ENCODE measurements at places on chromosomes 4 and X. TPM values are rescaled to one million over a fixed set of nuclear protein-coding genes. Genes with fewer than 3 reads are reported as not detected.

- no peaks in the 10 kb centered on the region for H3K27me3 ChIP-seq
- H3K4me3 ChIP-seq = peak overlapping the region; percentile 72
- peaks cover 58% of the 10 kb centered on the region for H3K36me3 ChIP-seq
Measured at GRCh38 chr4:184409911-184410692, 64.2 kb downstream of the IRF2 start.

- DNase-seq = no peak
- no peaks in the 10 kb centered on the region for H3K36me3 ChIP-seq
- no peak overlapping the region for H3K4me3 ChIP-seq
- no peaks in the 10 kb centered on the region for H3K4me1 ChIP-seq
Measured at GRCh38 chr4:125639182-125639621, 324.4 kb downstream of the FAT4 start.

- peaks cover 10% of the 10 kb centered on the region for H3K4me1 ChIP-seq
- no peak for DNase-seq
- H3K36me3 ChIP-seq = peaks cover 3% of the 10 kb centered on the region
- H3K27ac ChIP-seq = no peak overlapping the region
- no peak overlapping the region for H3K4me3 ChIP-seq
Measured at GRCh38 chrX:110310896-110311295, 7.0 kb downstream of the AMMECR1 start.

DNA sequence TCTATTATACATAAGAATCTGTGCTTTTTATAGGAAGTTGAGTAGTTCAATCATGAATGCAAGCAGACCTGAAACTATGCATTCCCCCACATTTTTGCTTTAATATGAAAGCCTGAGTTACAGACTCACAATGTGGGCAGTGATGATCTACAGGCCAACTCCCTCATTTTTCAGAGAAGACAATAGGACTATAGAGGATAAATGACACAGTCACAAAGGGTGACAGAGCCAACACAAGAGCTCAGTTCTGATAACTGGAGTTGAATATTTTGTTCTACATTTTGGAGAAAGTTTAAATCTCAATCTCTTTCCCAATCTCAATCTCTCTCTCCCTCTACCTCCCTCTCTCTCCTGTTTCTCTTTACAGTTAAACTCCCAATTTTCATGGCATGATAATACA lies 27.0 kb downstream of the MBNL3 start:
- no peaks in the 10 kb centered on the region for H3K4me1 ChIP-seq
- no peak for DNase-seq
- H3K27ac ChIP-seq = no peak overlapping the region
- no peak overlapping the region for H3K4me3 ChIP-seq
- H3K36me3 ChIP-seq = peaks cover 9% of the 10 kb centered on the region

DNA sequence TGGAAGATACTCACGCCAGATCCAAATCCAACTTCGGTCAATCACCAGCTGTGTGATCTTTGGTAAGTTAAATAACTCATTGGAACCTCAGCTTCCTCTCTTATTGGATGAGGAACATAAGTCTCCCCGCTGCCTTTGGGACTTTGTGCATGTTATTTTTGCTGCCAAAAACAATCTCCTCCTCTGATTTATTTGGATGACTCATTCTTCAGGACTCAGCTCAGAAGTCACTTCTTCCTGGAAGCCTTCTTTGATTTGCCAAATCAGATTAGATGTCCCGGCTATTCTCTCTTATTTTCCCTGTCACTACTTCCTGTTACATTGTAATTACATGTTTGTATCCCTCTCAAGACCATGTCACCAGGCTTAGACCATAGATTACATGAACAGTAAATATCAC lies 138.0 kb upstream of the BOD1L1 start:
- H3K27ac ChIP-seq = no peak overlapping the region
- no peaks in the 10 kb centered on the region for H3K27me3 ChIP-seq
- H3K4me3 ChIP-seq = no peak overlapping the region
- H3K4me1 ChIP-seq = no peaks in the 10 kb centered on the region
- no peaks in the 10 kb centered on the region for H3K36me3 ChIP-seq

DNA sequence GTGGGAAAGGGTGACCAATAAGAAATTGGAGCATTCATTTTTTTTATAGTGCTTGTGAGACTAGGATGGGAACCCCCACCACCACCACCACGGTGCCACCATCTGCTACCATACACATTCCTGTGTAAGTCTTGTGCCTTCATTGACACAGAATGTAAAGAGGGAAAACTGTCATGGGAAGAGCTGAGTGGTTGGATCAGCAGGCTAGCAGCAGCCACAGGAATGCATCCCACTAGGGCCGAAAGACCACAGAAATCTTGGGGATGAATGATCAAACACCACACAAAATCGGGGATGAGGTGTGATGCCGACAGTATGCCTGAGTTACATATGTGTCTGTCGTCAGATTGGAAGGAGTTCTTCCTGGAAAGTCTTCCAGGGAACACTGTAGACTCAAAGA lies 69.2 kb downstream of the SRPX start:
- peaks cover 4% of the 10 kb centered on the region for H3K27me3 ChIP-seq
- no peak overlapping the region for H3K27ac ChIP-seq
- H3K4me1 ChIP-seq = no peaks in the 10 kb centered on the region
- H3K36me3 ChIP-seq = no peaks in the 10 kb centered on the region
- no peak for DNase-seq

SMIM10L2A gene
- 1.8 TPM for total RNA-seq

- peaks cover 9% of the 10 kb centered on the region for H3K4me1 ChIP-seq
- H3K27ac ChIP-seq = no peak overlapping the region
- no peak for DNase-seq
- no peak overlapping the region for H3K4me3 ChIP-seq
- H3K27me3 ChIP-seq = no peaks in the 10 kb centered on the region
- peaks cover 32% of the 10 kb centered on the region for H3K36me3 ChIP-seq
Measured at GRCh38 chr4:87118421-87118820, 102.0 kb downstream of the KLHL8 start.

FAT4 gene
- 0.06 TPM for total RNA-seq
